ENCODE measurements at places on chromosomes 4 and X.

- no peaks in the 10 kb centered on the region for H3K4me1 ChIP-seq
- no peak overlapping the region for H3K4me3 ChIP-seq
- DNase-seq: no peak
- H3K36me3 ChIP-seq: peaks cover 18% of the 10 kb centered on the region
Observed at GRCh38 chrX:15574017-15574416, 26.7 kb downstream of the ACE2 start.

- no peak overlapping the region for H3K4me3 ChIP-seq
Observed at GRCh38 chr4:9962611-9963314, 58.5 kb downstream of the SLC2A9 start.

GRCh38 chrX:23334521-23334847 lies 165 bp upstream of the PTCHD1 start:
- DNase-seq: no peak
- H3K4me3 ChIP-seq: peak overlapping the region; percentile 28
- H3K4me1 ChIP-seq: peaks cover 24% of the 10 kb centered on the region

DNA sequence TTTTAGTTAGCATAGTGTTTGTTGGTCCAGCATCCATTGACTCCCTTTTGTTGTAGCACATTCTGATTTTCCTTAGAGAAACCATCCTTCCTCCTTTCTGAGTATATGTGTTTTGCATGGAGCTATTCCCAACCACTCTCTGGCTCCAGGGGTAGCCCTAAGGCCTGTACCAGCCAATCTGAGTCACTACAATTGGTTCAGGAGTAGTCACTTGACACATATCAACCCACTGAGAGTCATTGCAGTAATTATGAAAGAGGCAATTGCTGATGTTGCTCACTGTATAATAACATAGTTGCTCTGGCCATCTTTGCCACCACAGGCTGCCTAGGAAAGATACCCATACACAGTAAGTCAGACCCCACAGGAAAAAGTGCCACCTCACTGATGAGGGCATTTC lies 71.2 kb upstream of the GRID2 start:
- H3K27me3 ChIP-seq: no peaks in the 10 kb centered on the region
- no peaks in the 10 kb centered on the region for H3K4me1 ChIP-seq
- H3K36me3 ChIP-seq: no peaks in the 10 kb centered on the region
- DNase-seq: no peak
- no peak overlapping the region for H3K27ac ChIP-seq
- no peak overlapping the region for H3K4me3 ChIP-seq

DNA sequence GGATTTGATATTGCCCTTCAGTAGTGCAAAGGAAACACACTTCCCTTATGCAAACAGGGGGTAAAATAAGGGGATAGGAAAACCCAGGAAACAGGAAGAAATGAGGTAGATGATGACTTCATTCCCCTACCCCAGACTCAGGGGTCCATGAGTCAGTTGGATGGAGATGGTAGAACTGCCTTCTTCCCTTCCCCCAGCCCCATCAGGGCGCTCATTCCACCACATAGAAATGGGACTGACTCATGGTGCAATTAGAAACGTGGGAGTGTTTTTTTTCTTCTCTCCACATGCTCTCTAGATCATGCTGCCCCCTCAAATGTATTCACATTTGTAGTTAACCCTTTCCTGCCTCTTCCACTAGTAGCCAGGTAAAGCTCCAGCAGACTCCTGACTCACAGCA lies 23.1 kb upstream of the ARMCX2 start:
- no peaks in the 10 kb centered on the region for H3K36me3 ChIP-seq
- H3K27ac ChIP-seq: no peak overlapping the region
- H3K27me3 ChIP-seq: no peaks in the 10 kb centered on the region
- no peak overlapping the region for H3K4me3 ChIP-seq
- no peaks in the 10 kb centered on the region for H3K4me1 ChIP-seq
- no peak for DNase-seq
